Activated naive CD8-positive, alpha-beta T cell treated with anti-CD3 and anti-CD28 coated beads for 36 hours (primary cell): ENCODE measurements at places on chromosomes 6 and 20. TPM values are rescaled to one million over a fixed set of nuclear protein-coding genes. Genes with fewer than 3 reads are reported as not detected.
A peak's percentile ranks its signal among the peaks of the same experiment; 100 is the strongest.

DNA sequence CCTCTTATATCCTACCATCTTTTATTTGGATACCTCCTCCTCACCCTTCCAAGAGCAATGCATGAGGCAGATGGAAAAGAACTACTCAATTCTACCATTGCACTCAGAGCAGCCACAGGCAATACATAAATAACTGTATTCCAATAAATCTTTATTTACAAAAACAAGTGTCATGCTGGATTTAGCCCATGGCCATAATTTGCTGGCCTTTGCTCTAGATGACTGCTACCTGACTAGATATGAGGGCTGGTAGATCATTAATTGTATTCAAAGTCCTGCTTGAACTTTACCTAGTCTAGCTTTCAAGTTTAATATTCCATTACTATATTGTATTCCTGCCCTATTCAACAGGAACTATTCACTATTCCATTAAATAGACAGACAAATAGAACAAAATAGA, 37.1 kb downstream of the AFG1L start:
- no peak for DNase-seq

- DNase-seq: peak; percentile 44
These were observed 645 bp downstream of the REV3L start for GRCh38 chr6:111482188-111482958.

- no peak for DNase-seq
These were observed 2.2 kb downstream of the CD83 start for GRCh38 chr6:14119784-14120183.

- no peak for DNase-seq
These were observed 14.7 kb upstream of the RAB22A start for GRCh38 chr20:58294497-58295455.

DNA sequence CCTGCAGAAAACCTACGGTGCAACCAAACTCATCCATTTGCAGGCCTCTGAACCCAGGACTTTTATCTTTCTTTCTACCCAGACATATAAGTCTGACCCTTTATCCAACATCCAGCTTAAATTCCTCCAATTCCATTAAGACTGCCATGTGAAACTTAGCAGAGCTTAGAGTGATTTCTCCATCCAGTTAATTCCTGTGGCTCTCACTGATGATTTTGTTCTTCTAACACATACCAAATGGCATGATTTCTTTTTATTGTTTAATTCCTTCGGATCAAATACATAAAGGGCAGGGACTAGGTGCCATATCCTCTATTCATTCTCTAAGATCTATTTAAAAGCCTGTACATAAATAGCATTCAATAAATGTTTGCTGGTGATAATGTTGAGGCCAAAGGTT, 92.9 kb downstream of the TASP1 start:
- DNase-seq: no peak

- no peak for DNase-seq
These were observed 104.4 kb upstream of the SALL4 start for GRCh38 chr20:51906679-51907078.

WFDC2 gene
- 0.98 TPM for total RNA-seq

GRCh38 chr20:50381771-50382593, 128.2 kb upstream of the PTPN1 start:
- peak; percentile 8 for DNase-seq

GABRR1 gene
- total RNA-seq: not detected

DNA sequence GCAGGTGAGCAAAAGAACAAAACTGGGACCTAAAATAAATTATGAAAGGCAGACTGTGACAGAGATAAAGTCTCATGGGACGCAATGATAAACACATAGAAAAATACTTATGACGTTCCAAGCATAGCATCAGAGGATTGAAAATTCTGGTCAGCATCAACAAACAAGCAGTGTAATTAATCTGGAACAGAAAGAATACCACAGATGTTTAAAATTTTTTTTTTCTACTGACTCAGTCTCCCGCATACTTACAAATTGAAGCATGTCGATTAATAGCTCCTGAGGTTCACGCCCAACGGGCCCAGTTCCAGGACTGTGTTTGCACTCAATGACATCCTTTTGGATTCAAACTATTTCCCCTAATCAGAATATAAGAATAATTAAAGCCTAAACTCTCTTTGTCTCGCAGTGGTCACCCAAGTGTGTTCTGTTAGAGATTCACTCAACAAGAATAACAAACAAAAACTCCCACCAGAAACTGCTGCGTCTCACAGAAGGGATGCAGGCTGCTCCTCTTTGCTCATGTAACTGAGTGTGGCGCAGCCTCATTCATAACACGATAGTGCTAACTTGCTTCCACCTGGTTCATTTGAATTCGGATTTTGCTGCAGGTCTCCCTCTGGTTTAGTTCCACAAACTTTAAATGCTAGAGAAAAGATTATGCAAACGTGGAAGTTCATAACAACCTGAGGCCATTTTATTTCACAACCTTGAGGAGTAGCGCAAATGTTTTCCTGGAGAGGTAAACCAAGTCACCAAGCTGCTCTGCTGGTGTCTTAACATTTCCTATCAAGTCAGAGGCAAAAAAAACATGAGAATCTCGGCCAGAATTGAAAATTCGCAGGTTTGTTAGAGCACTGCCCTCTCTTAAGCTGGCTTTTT, 69.0 kb upstream of the CITED2 start:
- DNase-seq: no peak

RAD21L1 gene
- not detected for total RNA-seq

- DNase-seq: no peak
These were observed 22.6 kb downstream of the TOP1 start for GRCh38 chr20:41051009-41051825.

OR12D3 gene
- total RNA-seq: not detected

DNA sequence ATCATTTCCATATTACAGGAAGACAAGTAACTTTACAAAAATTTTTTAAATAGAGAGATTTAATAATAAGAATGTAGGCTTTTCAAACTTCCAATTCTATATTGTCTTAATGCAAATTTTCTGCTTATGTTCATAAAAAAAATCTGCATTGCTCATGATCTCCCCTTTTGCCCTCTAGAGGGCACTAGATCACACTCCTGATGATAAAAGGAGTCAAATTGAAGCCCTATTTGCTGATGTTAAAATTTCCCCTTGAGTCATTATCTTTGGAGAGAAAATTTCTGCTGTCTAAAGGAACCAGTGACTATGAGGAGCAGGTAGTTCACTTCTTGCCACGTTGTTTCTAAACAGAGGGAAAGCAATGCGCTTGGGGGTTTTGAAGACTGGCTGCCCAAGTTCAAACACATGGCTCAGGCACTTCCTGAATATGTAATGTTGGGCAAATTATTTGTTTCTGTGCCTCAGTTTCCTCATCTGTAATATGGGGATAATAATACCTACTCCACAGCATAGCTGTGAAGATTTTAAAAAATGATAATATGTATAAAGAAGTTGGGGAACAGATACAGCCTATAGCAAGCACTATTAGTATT, 874.2 kb downstream of the TFAP2A start:
- no peak for DNase-seq

GRCh38 chr20:45927071-45927878, 7.2 kb upstream of the PCIF1 start:
- no peak for DNase-seq

- no peak for DNase-seq
These were observed 143.0 kb downstream of the ERMARD start for GRCh38 chr6:169894377-169894960.

OTOR gene
- total RNA-seq: not detected

GRCh38 chr6:134170844-134171243, 118.4 kb upstream of the SLC2A12 start:
- DNase-seq: no peak

DNA sequence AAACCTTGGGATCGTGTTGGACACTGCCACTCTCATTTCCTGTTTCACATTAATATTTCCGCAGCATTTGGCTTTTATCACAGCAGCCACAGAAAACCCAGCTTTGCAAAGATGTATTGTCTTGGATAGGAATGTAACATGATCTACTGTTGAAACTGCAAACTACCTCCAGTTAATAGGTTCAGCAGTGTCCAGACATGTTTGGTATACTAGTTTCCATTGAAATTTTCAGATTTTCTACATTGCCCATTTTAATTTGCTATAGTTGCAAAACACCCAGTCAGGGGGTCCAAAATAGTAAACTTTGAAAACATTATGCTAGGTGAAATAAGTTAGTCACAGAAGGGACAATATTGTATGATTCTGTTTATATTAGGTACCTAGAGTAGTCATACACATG, 3.3 kb downstream of the ANKRD6 start:
- no peak for DNase-seq

GRCh38 chr6:50305660-50306059, 255.9 kb upstream of the DEFB112 start:
- no peak for DNase-seq

LEMD2 gene
- total RNA-seq: 33.1 TPM

DNA sequence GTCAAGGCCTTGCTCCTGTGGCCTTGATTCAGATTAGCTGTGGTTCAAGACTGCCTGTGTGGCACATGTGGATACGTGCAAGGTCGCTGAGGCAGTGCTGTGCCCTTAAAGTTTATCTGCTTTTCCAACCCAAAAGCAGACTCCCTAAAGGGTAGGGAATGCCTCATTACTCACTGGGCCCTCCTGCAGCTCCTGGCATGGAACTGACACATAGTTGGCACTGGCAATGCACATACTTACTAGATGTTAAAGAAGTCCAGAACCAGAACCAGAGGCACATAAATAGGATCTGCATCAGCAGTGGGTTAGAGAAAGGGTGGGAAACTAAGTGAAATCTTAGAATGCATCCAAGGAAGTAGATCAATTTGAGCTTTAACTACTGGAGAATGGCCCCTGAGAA, 90.6 kb upstream of the MLN start:
- no peak for DNase-seq

SIRPD gene
- 0.28 TPM for total RNA-seq

- DNase-seq: no peak
These were observed 111.4 kb downstream of the WDR27 start for GRCh38 chr6:169590376-169590939.

- no peak for DNase-seq
These were observed 187.2 kb downstream of the LRFN2 start for GRCh38 chr6:40399888-40400457.

- no peak for DNase-seq
These were observed 155.1 kb downstream of the EYA2 start for GRCh38 chr20:47049771-47050170.

DNA sequence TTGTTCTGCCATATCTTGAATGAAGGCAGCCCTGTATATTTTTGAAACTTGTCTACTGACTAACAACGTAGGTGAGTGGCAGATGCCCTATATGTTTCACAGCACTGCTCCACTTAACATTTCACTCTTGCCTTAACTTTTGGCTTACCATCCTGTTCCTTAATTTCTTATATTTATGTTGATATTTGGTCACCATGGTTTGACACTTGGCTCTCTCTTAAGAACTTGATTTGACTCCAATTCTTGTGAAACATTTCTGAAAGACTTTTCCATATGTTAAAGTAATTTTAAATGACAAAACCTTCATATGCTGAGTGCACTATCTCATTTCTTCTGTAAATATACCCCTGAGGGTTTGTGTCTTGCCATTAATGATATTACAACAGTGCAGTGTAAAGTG, 434.3 kb upstream of the IMPG1 start:
- no peak for DNase-seq

DNA sequence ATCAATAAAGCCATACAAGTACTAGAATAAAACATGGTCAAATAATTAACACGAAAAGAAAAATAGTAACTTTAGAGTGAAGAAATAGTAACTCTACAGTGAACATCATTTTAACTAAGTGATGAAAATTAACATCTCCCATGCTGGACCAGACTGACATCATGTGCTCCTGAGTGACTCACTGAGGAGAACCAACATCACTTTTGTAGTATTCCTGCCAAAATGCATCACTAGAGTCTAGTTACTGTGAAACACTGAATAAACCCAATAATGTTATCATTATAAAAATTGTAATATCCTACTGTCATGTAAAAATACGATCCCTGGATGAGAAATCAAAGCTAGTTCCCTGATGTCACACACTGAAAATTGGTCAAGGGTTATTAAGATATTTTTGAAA, 361.3 kb downstream of the CD109 start:
- DNase-seq: no peak

CST1 gene
- not detected for total RNA-seq

GRCh38 chr20:62367633-62368391, 700 bp upstream of the LAMA5 start:
- no peak for DNase-seq

GPR6 gene
- total RNA-seq: not detected

CLVS2 gene
- total RNA-seq: not detected

DNA sequence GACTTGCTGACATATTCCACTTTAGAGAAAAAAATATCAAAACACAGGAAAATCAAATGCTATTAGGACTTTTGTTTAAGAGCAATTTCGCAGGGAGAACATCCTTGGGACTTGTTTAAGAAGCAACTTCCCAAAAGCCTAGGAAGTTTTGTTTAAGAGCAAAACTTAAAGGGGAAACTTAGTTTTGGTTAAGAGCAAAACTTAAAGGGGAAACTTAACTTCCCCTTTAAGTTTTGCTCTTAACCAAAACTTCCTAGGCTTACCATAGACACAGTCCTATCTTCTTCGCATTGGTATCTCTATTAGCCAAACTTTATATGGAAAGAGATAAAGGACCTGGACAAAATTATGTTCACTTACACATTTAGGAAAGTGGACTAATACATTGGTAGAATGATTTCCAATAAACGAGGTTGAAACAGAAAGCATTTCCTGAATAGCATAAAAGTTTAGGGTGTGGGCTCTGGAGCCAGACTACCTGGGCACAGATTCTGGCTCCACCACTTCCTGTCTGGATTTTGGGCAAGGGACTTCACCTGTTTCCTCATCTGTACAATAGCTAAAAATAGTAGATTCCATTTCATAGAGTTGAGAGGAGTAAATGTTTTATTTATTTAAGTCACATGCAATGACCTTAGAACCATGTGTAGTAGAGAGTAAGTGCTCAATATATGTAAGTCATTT, 15.7 kb downstream of the PAQR8 start:
- DNase-seq: no peak

TOMM6 gene
- total RNA-seq: 423 TPM

DNA sequence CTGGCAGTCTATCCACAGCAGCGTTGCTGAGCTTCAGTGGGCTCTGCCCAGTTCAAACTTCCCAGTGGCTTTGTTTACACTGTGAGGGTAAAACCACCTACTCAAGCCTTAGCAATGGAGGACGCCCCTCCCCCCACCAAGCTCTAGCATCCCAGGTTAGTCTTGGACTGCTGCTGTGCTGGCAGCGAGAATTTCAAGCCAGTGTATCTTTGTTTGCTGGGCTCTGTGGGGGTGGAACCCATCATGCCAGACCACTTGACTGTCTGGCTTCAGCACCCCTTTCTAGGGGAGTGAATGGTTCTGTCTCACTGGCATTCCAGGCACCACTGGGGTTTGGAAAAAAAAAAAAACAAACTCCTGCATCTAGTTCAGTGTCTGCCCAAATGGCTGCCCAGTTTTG, 249.7 kb upstream of the SYNCRIP start:
- DNase-seq: no peak

GSTA1 gene
- not detected for total RNA-seq

NRN1 gene
- total RNA-seq: 10.2 TPM

GRCh38 chr20:44357555-44358125, 2.1 kb downstream of the HNF4A start:
- DNase-seq: no peak

FOXC1 gene
- not detected for total RNA-seq
